ENCODE measurements at places on chromosomes 13 and 19.

- no peak for DNase-seq
These were observed 171.3 kb downstream of the CACNA1A start for GRCh38 chr19:13334801-13335481.

- peak; percentile 97 for DNase-seq
These were observed 1.5 kb downstream of the CLEC11A start for GRCh38 chr19:50724522-50725217.

GRCh38 chr19:16118489-16119033 is 6.9 kb downstream of the RAB8A start:
- DNase-seq = no peak

DNA sequence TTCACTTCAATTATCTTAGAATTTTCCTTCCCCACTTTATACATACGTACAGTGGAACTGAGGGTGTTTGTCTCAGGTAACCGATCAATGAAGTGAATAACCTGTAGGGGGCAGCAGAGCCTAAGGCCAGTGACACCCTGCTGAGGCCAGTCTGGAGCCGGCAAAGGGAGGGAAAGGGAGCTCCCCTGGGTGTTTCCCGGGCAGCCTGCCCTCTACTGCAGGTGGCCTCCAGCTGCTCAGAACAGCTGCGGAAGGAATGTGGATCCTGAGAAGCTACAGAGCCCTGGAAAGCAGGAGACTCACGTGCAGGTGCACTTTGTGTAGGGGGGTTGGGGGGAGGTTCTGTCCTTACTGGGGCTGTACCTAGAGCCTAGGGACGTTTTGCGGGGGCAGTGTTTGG is 832 bp upstream of the ZNF491 start:
- peak; percentile 94 for DNase-seq

GRCh38 chr19:3658870-3659745 is 32.5 kb upstream of the CACTIN start:
- DNase-seq = no peak

GRCh38 chr13:65595916-65596315 is 1634.2 kb downstream of the PCDH9 start:
- no peak for DNase-seq

DNA sequence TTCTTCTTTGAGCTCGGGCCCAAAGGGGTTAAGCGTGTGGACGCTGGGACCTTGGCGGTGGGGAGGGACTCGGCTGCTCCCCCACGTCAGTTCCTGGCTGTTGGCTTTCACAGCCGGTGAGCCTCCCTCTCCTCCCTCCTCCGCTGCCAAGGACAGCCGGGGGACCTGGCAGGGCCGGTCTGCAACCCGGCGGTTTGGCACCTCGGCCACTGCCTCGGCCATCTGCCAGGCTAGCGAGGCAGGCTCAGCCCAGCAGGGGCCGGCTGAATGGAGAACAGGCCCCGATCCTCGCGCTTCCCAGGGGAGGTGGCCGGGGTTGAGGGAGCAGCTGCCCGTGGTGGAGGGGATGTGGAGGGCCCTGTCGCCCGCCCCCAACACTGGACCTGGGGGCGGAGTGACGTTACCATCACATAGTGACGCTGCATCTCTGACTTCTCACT is 5.0 kb downstream of the TLE5 start:
- peak; percentile 94 for DNase-seq

DNA sequence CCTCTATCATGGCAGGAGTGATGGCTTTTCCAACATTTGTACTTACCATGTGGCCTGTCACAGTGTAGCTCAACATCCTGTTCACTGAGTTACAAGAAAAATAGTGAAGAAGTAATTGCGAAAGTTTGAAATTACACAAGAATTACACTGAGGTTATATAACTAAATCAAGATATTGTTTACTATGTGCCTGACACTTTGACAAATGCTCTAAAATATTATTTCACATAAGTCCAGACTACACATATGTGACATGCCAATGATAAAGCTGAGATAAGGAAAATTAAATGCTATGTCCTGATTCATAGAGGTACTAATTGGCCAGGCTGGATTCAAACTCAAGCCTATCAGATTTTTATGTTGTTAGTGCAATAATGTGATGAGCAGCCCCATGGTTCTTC is 451.7 kb downstream of the PCDH9 start:
- no peak for DNase-seq

DNA sequence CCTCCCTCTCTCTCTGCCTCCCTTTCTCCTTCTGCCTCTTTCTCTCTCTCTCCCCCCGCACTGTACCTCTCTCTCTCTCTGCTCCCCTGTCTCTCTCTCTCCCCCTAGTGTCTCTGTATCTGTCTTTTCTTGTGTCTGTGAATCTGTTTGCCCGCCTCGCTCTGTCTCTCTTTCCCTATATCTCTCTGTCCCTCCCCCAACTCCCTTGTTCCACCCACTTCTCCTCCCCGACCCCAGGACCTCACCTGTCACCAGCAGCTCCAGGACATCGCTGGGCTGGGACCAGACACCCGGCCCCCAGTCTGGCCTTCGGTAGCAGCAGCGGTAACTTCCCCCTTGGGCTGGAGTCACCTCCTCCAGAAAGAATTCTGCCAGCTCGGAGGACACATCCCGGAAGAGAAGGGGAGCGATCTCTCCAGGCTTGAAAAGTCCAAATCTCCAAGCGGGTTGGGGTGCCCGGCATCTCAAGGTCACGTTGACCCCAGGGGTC is 3.9 kb downstream of the OSCAR start:
- DNase-seq = no peak

DNA sequence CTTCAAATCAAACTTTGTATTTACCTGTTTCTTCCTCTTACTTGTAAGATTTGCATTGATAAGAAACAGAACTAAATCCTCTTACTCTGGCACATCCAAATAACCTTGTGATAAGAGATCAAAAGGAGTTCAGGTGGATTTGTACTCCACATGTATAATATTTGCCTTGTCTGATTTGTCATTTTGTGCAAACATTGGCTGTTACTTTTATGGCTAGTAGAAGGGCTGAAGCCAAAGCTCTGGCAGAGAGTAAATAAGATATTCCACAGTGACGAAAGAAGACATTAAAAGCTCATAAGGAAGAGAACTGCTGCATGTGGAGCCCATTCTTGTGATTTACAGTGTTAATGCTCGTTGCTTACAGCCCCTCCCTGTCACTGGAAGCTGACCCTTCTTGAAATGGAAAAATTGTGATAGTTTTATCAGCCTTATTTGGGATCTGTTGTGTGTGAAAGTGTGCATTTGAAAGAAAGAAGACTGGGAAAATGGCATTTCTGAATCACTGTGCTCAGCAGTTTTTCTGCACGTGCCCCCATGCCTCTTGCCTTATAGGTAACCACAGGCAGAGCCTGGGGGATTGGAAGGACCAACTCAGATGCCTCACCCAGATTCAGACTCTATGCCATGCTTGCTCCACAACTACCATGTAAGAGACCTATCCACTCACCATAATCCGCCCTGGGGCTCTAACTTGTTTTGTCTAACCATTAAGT is 68.2 kb downstream of the OXGR1 start:
- DNase-seq = no peak
